ENCODE measurements at places on chromosomes 5 and 9.
A peak's percentile ranks its signal among the peaks of the same experiment; 100 is the strongest.

GRCh38 chr5:35153375-35153932, 76.8 kb downstream of the PRLR start:
- DNase-seq, result no peak

DNA sequence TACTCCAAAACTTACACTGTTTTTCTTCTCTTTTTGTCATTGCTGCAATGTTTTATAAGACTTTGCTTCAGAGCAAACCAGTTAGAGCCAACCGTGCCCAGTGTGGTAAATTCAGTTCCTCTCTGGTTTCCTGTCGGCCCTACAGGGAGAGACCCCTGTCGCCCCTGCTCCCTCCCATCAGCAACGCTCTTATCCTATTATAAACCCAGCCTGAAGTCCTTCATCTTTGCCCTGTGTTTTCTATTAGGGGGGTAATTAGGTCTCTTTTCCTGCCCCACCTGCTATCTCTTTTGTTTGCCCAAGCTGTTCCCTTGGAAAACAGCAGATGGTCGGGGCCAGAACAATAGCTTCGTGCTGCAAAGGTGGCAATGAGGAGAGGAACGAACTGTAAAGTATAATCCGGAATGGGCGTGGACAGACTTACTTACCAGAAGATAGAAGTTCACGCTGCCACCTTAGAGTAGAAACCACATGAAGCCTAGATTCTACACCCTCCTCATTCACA, 21.4 kb upstream of the OTULINL start:
- no peak for DNase-seq

GRCh38 chr5:164073081-164073480, 567.7 kb downstream of the MAT2B start:
- no peak for DNase-seq

- DNase-seq, result no peak
Measured at GRCh38 chr9:124778575-124779367, 1.8 kb downstream of the OLFML2A start.

DNA sequence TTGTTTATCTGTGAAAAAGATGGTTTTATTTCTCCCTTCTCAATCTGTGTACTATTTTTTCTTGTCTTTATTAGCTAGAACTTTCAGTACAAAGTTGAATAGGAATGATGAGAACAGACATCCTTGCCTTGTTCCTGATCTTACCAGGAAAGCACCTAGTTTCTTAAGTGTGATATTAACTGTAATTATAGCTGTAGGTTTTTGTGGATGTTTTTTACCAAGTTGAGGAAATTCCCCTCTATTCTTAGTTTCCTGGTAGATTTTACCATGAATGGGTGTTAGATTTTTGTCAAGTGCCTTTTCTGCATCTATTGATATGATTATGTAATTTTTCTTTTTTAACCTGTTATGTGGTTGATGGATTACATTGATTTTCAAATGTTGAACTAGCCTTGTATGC, 68.7 kb downstream of the KCNN2 start:
- no peak for DNase-seq

GRCh38 chr5:151740958-151741373, 17.5 kb downstream of the ATOX1 start:
- DNase-seq, result no peak

- DNase-seq, result no peak
Measured at GRCh38 chr9:93266521-93267001, 82.6 kb downstream of the WNK2 start.

DNA sequence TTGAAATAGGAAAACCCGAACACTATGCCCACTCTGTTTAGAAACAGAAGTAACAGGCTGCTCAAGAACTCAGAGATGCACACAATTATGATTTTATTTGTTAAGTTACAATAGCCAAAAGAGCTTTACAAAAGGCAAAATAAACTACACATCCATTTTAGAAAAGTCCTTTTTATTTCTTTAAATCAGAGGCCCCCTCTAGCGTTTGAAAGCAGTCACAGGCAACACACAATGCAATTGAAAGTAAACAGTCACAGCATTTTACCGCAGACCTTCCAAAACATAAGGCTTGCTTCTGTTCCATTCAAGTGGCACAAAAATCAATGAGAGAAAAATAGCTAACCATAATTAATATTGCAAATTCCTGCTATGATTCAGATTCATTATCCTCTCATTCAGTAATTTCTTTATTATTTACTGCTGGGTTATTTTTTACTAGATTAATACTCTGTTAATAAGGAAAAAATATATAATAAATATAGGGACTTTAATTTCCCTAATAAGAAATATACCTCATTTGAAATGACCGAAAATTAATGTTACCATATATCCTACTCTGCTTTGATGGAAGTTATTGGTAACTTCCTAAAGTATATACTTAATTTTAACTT, 78.3 kb downstream of the CEP120 start:
- peak; percentile 76 for DNase-seq

- DNase-seq, result no peak
Measured at GRCh38 chr5:96642281-96642640, 19.9 kb upstream of the CAST start.
